Stimulated activated CD8-positive, alpha-beta memory T cell treated with anti-CD3 and anti-CD28 coated beads, Interleukin-2, amount 100 ng/mL, for 1 hour (primary cell): ENCODE measurements at places on chromosomes 1 and 21.

- no peak for DNase-seq
Observed at GRCh38 chr1:204624631-204625216, 60.8 kb downstream of the LRRN2 start.

- no peak for DNase-seq
Observed at GRCh38 chr1:16392740-16393569, 25.9 kb downstream of the SZRD1 start.

DNA sequence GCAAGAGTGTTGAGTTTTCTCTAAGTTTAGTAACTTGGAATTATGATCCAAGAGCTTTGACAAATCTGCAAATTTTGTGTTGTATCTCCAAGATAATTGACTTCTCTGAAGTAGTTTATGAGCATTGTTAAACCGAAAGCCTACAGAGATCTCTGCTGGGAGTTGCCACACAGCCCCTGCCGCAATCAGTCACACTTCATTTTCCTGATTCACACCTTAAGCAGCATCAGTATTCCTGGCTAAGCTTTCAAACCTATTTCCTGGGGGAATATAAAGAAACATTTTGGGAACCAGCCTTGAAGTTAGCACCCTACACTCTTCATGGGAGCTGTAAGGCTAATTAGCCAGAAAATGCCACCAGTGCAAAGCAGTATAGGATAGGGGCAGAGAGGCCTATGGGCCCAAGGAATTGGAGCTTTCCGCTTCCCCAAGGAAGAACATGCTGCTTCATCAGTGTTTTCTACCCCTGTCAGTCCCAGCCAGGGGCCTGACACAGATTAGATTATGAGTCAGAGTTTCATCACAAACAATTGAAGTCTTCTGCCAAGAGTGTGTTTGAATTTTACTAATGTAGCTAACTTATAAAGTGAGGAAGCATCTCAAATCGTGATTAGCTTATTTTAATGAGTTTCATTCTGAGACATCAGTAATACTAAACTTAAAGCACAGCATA, 23.2 kb upstream of the CACYBP start:
- no peak for DNase-seq

GRCh38 chr1:86861424-86861823, 52.5 kb downstream of the SELENOF start:
- no peak for DNase-seq

DNA sequence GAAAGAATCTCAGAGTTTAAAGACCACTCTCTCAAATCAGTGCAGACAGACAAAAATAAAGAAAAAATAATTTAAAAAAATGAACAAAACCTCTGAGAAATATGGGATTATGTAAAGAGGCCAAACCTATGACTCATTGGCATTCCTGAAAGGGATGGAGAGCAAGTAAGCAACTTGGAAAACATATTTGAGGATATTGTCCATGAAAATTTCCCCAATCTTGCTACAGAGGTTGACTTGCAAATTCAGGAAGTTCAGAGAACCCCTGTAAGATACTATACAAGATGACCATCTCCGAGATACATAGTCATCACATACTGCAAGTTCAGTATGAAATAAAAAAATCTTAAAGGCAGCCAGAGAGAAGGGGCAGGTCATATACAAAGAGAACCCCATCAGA, 43.7 kb upstream of the IVNS1ABP start:
- no peak for DNase-seq

DNA sequence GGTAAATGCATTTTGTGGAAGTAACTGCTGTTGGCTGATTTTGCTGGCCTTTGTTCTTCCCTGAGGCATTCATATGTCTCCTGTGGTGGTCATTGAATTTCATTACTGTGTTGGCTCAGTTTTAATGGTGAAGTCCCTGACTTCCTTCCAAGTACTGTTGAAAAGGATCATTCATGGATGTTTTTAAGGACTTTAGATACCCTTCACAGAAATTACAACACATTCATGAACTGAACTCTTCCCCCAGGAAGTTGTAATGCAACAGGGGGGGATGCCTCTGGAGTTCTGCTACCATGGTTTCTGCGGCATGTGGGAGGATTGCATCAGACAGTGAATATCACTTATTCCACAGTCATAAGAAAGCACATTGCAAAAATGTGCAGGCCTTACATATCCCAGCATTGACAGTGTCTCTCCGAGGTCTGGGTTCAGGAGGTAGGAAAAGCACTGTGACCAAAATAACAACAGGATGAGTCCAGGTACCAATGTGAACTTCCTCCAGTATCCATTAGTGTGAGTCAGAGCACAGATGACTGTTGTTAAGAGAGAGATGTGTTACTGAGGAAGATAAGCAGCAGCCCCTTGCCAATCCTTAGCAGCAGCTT, 2.1 kb upstream of the RAB3GAP2 start:
- DNase-seq = no peak

GRCh38 chr1:44323947-44324346, 31.1 kb downstream of the ERI3 start:
- no peak for DNase-seq

- DNase-seq = no peak
Observed at GRCh38 chr1:113003751-113004690, 48.0 kb upstream of the SLC16A1 start.

- DNase-seq = no peak
Observed at GRCh38 chr1:225694151-225694603, 41.3 kb upstream of the ENAH start.

- DNase-seq = no peak
Observed at GRCh38 chr1:214289574-214290272, 8.8 kb downstream of the SMYD2 start.

DNA sequence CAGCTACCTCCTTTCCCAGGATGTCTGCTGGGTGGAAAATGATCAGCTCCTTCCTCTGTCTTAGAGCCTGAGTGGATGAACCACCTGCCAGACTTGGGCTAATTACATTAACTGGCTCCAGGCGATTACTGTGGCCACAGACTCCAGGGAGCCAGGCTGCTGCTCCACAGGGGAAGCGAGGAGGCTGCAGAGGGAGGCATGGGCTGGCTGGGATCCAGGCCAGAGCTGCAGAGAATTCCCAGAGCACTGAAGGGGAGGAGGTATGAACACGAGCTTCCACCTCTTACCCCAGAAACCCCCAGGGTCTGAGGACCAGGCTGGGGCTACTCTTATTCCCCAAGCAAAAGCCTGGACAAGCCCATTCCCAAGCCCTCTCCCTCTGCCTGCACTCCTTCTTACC, 136.0 kb upstream of the KLHDC7A start:
- DNase-seq = no peak

DNA sequence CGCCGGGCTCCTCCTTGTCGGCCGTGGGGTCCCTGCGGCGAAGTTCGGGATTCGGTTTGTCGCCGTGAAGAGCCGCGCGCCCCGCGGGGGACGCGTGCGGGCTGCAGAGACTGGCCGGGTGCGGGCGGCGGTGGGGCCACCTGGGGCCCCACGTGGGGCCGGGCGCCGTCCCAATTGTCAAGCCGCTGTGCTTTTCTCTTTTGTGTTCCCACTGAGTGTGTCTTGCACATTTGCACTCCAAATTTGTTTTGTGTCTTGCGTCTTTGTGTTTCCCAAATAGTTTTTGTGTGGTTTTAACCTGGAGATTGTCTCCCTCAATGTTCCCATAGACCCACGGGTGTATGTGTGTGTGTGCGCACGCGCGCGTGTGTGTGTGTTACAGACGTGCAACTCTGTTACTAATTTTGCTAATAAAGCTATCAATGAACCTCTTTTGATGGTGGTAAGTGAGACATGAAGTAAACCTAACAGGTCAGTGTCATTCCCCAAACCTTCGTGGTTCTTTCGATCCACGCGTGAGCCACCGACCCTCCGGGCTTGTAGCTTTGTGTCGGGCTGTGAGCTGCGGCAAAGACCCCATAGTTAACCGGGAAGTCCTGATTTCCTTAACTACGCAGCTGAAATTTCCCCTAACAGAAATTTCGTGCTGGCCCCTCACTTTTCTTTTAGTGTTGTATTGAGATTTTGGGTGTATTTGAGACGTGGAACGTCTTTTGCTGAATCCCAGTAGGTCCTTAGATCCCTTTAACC, 708 bp downstream of the PRDM2 start:
- peak; percentile 6 for DNase-seq

- DNase-seq = no peak
Observed at GRCh38 chr1:107594536-107594935, 370.4 kb downstream of the VAV3 start.
